ENCODE measurements at places on chromosomes 3 and 15. TPM values are rescaled to one million over a fixed set of nuclear protein-coding genes. Genes with fewer than 3 reads are reported as not detected.

The NEK10 gene
- total RNA-seq: 2.9 TPM

DNA sequence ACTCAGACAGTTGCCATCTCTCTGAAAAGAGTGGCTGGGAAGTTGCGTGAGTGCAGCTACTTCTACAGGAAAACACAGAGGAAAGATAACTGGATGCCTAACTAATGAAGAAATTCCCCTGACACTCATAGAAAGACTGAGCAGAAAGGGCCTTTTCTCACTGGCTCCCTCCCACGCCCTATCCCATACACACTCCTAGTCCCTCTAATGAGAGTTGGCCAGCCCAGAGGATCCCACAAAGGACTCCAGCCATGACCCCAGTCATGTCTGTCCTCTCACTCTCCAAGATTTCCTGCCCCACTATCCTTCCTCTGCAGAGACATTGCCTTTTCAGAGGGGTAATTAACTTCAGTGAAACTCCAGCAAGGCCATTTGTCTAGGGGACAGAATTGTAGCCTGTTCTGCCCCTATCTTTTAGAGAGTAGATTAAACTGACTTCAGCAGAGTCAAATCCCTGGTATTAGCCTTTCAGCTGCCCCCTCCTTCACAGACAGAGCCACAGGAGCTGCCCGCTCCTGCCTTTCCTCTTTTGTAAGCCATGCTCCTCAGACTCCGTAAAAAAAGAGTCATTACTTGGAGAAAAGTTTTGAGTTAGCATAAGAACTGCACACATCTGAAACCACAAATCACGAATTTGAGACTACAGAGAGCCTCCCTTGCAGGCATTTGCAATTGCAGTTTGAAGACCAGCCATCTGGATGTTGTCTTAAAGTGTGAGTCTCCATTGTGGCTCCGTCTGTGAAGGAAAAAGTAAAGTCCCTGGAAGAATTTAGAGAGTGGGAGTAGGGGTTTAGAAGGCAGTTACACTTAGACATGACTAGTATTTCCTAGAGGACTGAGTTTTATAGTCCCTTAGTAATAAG is 129.1 kb upstream of the SEMA6D start:
- DNase-seq: no peak

The SLC2A2 gene
- total RNA-seq: not detected

DNA sequence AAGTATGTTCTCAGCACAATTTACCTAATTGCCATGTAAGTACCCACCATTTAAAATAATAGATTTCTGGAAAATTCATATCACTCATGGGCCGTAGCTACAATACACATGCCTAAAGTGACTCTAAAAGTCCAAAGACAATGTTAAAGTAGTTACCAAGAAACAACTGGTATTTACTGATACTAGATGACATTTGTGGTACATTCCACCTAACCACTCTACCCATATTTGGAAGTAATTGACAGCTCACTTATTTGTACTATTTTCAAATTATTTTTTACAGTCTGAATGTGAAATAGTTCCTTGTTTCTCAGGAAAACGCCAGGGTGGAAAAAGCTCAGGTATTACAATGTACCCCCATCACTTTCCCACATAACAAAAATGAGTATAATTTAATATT is 573.0 kb downstream of the MECOM start:
- no peak for DNase-seq

DNA sequence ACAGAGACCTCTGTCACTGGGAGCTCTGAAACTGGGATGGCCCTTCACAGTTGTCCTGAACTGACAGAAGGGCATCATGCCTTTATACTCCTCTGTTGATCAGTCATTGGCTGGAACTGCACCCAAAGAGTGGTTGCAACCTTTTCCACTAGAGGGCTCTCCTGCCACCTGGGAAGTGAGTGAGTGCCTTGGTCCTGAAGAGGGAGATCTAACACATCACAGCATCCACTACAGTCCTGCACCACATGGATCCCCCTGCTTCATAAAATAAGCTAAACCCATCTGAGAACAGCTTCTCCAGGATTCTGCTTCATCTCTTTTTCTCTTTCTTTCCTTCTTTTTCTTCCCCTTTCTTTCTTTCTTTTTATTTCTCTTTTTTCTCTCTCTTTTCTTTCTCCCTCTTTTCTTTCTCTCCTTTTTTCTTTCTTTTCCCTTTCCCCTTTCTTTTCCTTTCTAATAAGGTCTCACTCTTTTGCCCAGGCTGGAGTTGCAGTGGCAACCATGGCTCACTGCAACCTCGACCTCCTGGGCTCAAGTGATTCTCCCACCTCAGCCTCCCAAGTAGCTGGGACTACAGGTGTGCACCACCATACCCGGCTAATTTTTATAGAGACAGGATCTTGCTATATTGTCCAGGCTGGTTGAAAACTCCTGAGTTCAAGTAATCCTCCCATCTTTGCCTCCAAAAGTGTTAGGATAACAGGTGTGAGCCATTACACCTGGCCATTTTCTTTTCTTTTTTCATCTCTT is 42.8 kb upstream of the RAF1 start:
- peak; percentile 51 for DNase-seq

The ADIPOQ gene
- not detected for total RNA-seq

DNA sequence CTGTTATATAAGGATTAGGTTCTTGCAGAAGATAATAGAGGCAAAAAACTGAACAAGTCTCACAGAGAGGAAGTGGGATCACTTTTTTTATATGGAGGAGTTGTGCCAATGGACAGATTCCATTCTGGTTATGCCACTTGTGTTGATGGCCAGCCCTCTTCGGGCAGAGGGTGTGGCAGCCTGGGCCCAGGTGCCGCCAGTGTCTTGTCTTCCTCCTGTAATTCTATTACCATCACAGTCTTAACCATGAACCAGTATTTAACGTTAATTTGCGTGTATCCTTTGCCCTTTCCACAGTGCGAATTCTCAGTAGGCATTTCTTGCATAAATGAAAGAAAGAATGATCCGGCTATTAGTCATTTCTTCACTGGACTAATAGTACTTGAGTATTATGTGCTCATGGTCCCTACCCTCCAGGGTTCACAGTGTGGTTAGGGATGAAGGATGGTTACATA is 7.0 kb upstream of the USP4 start:
- no peak for DNase-seq

GRCh38 chr3:32257641-32258438 is 19.4 kb downstream of the CMTM8 start:
- no peak for DNase-seq

The PTX3 gene
- total RNA-seq: 5.4 TPM

GRCh38 chr15:47822048-47822447 is 104.7 kb downstream of the SEMA6D start:
- DNase-seq: no peak

The MFN1 gene
- 33.6 TPM for total RNA-seq

DNA sequence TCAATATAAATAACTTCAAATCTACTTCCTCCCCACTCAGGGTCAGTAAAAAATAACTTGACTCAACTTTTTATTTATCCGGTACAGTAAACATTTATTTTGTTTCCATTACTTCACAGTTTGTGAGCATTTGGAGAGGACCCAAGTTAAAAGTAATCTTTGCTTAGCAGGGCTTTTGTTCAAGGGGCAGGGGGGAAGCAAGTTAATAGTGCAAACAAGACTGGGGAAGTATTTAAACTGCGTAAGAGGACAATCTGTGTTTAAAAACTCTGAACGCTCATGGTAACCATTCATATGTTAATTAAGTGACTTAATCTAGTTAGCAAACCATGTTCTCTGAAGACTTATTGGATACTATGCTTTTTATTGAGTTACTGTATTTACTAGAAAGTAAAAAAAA is 346.2 kb downstream of the SLC9A9 start:
- no peak for DNase-seq

DNA sequence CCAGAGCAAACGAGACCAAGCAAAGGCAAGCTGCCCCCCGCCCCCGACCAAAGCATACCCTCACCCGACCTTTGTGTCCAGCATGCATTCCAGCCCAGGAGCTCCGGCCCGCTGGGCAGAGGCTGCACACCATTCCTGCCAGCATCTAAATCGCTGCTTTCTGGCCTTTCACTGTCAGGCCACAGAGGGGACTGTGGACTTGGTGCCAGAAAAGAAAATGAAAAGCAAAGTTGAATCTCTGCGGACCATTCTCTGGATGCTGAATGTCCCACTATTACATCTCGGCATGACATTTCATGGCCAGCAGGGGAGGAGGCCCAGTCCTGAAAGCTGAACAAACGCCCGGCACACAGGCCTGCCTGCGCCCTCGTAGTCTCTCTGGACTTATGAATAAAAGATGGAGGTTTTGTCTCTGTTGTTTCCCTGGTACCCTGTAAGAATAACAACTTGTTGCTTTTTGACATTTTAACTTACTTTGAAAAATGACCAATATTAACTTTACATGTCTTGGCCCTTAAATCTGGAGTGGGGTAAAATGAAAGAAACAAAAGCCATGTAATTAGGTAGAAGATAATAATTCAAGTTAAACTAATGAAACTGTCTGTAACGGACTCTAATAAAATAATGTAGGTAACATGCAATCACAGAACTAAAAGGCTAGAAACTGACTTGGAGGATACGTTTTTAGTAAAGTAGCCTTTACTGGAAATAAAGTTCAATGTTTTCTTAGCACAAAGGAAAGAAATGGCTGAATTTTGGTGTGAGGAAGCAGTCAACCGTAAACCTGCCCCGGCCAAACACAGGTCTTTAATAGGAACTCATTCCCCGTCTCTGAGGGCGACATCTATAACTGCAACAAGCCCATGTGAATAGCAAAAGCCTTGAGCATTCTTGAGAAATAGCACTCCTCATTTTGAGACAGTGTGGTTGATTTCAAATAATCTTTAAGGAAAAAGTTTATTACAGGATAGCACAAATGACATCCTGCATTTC is 12.7 kb downstream of the IL17RD start:
- peak; percentile 38 for DNase-seq

The ACSBG1 gene
- total RNA-seq: 9.9 TPM

DNA sequence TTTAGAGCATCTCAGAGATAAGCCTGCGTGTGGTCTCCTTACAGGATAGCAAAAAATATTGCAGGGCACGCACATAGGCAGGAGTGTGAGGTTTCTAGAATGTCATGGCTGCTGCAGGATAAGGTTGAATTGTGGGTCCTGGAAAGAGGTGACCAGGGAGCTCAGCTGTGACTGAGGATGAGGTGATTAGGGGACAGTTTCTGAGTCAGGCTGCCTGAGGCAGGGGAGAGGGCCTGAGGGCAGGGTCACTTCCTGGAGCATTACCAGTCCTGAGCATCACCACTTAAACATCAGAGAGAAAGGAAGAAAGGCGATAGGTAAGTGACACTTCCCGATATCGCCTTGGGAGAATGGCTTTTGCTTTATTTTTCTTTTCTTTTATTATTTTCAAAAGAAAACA is 813.8 kb downstream of the TUSC7 start:
- DNase-seq: no peak

The PIERCE2 gene
- total RNA-seq: 10.9 TPM

- DNase-seq: no peak
Observed at GRCh38 chr15:86229936-86230335, 150.3 kb downstream of the AGBL1 start.

Measured in G401 (cell line).